Trophoblast cell (in vitro differentiated cells and primary cell): ENCODE measurements at places on chromosomes 1 and 21.

DNA sequence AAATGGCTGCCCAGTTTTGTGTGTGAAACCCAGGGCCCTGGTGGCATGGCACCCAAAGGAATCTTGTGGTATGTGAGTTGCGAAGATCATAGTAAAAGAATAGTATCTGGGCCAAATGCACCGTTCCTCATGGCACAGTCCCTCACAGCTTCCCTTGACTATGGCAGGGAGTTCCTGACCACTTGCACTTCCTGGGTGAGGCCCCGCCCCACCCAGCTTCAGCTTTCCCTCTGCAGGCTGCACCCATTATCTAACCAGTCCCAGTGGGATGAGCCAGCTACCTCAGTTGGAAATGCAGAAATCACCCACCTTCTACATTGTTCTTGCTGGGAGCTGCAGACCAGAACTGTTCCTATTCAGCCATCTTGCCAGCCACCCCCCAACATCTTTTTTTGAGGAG, 63.0 kb downstream of the SLC5A9 start:
- DNase-seq = no peak

GRCh38 chr1:8307628-8308027, 10.3 kb upstream of the SLC45A1 start:
- no peak for DNase-seq

DNA sequence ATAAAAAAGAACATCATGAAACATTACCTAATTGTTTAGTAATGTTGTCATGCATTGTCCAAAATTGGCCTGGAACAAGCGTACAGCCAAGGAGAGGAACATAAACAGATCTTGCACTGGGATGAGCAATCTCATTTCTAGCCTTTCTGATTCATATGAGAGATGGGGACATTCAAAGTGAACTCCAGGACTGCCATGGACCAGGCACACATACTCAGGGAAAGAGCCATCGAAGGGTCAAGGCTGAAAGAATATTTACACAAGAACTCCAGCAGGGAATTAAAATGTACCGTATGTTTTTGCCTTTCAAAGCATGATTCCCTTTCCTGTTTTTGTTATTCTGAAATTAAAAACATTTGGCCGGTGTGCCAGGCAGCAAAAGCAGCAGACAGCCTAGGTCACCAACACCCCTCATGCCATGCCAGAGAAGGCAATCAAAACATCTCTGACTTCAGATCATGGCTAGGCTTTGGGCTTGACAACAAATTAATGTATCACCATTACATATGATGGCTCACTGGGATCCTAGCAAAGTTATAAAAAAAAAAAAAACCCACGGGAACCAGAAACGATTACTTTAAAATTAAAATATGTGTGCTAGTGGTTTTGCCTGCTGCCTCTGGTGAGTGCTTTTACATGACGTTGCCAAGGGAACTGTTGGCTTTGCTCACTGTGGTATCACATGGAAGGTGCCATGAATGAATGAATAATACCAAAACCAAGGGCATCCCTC, 159.8 kb downstream of the TGFBR3 start:
- DNase-seq = no peak

- DNase-seq = no peak
Measured at GRCh38 chr1:234369784-234370183, 3.5 kb upstream of the COA6 start.

DNA sequence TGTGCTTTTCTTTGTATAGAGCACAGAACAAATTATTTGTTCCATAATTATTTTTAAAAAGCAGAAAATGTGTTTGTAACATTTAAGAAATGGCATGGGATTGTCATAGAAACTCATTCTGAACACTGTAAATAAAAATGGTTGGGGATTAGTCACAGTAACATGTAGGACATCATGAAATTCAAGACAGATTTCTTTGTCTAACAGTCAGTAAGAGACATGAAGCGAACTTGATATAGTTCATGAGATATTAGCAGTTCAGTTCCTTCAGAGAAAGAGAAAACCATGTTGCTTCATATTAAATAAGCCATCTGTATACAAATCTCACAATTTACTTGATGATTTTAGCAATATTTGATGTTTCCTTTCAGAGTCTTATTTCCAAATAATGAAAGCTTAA, 19.7 kb downstream of the NFIA start:
- no peak for DNase-seq

- DNase-seq = peak; percentile 63
Measured at GRCh38 chr1:24694380-24694843, 50.8 kb upstream of the CLIC4 start.

DNA sequence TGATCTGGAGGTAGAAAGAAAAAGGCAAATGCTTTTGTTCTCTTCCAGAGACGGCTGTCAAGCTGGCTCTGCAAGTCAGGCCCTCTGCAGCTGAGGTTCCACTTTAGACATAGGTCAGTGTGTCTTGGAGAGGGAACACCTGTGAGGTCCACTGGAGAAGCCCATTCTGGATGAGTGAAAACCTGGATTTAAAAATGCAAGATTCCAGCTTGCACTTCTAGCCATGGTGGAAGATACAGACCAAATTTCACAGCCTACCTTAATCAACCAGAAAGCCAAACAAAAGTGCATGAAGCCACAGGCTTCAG, 35.0 kb downstream of the AGPAT3 start:
- DNase-seq = no peak

DNA sequence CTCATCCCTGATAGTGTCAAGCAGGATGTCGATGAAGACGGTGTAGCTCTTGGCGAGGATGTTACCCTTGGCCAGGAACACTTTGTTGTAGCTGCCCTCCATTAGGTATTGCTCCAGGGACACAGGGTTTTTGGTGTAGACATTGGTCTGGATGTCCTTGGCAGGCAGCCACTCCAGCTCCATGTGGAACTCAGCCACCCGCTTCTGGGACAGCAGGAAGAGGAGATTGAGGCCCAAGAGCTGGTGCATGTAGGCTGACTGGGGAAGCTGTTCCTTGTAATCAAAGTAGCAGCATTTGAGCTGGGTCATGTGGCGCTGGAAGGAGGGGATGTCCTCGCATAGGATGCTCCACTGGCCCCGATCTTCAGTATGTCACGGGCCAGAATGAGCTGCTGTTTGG, 9.5 kb downstream of the IL6R start:
- no peak for DNase-seq

DNA sequence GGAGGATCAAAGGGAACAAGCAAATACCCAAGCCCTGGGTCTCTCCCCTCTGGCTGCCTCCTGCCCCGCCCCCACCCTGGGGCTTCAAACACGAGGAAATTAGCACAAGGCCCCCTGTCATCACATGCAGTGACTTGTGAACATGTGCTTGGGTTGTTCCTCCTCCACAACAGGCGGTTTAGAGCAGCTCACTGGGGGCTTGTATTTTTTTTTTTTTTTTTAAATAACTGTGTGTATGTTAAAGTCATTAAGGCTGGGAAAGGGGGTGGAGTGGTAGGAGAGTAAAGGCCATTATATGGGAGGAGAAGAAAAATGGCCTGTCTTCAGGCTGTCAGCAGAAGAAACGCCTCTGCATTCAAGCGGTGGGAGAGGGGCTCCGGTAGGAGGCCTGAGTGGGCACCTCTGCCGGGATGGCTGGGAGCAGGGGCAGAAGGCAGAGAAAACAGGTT, 64.2 kb downstream of the PLXNA2 start:
- DNase-seq = no peak

DNA sequence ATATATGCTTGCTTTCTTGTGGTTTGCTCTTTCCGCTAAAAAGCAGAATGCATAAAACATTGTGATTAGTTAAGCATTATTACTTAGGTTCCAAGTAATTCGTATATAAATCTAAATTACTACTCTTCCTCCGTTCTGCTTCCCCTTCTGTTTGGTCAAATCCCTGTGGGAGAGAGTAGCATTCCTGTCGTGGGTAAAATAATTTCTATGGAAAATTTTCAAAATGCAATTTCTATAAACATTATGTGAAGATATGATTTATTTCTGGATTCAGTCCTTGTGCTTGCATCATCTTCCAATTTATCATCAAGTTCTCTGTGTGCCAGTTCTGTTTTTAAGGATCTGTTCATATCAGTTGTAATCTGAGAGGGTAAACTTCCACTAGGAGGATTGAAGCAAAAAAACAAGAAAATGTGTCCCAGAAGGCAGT, 7.2 kb upstream of the WARS2 start:
- no peak for DNase-seq

- no peak for DNase-seq
Measured at GRCh38 chr1:159920202-159920601, 5.1 kb downstream of the TAGLN2 start.

DNA sequence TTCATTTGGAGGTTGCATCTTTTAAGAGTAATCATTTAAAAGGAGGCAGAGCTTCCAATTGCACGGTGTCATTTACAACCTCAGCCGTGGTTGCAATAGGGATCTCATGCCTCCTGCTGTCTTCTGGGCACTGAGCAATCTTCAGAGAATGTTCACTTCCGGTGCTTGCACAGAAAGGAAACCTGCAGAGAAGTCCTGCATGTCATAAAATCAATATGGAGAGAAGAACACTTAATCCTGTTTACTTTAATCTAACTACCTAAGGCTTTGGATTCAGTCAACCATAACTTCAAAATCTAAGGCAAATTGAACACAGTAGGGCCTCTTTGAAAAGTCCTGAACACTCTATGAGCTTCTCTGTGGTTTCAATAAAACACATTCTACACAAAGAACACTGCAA, 11.3 kb upstream of the MAP10 start:
- DNase-seq = no peak

DNA sequence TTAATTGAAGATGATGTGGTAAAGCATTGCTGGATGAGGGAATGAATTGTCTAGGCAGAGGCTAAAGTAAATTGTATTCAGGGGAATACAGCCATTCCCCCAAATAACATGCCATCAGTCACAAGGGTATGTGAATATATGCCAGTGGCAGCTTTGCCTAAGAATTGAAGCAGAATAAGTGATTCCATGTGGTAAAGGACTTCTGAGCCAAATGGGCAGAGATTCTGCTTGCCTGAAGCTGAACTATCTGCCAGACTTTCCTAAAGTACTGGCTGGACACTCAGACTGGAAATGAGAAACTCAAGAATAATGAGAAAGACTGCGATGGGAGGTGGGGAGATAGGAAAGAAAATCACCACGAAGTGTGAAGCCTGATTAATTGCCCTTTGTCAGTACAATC, 2.4 kb downstream of the LIX1L start:
- no peak for DNase-seq
